Small intestine (tissue), 16 donors: ENCODE measurements at places on chromosomes 6 and 20.

- DNase-seq = no peak
Observed at GRCh38 chr20:9632991-9633390, 118.6 kb downstream of the LAMP5 start.

DNA sequence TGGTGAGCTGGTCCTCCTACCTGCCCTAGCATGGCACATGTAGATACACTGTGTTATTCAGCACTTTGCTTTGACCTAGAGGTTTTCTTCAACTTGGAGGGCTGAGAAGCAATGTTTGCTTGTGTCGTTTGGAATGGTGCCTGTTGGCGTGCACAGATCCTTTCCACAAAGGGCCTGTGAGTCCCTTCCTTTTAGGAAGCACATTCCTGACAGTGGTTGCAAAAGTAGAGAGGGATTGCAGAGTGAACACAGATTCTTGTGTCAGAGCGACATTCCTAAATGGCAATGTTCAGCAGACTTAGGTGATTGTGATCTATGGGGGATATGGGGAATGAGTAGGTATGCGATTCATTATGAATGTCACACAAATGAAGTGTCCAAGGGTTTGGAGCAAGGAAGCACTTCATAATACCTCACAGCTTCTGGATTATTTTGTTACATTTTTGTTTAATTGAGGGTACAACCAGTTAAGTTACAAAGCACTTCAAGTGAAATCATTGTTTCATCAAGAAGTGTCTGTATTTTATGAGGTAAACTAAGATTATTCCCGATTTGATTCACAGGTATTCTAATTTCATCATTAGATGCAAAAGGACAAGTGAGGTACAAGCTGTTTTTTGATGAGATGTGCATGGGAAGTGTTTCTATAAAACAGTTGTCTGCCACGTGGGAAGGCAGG, 713 bp upstream of the RNF144B start:
- no peak for DNase-seq

- DNase-seq = no peak
Observed at GRCh38 chr6:119879731-119880130, 530.2 kb upstream of the MAN1A1 start.

DNA sequence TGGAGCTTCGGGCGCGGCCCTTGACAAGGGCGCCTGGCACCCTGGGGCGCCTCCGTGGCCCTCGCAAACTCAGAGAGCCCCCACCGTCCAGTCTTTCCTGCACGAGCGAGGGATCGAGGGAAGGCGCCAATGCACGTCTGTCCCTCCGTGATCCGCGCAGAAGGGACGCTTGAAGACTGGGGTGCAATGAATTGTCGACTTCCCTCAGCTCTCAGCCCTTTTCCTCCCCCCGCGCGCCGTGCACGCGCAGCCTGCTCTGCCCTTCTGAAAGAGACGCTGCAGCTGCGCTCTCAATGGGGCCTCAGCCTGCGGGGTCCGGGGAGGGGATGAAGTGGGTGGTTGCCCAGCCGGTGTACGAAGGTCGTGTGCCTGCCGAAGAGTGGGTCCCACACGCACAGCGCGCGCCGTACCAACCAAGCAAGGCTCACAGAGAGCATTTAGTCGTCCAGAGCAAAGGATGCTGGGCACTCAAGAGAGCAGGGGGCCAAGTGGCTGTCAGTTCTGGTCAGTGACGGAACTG, 5.5 kb upstream of the SOX4 start:
- no peak for DNase-seq

- no peak for DNase-seq
Observed at GRCh38 chr6:77456531-77457248, 6.6 kb downstream of the HTR1B start.

- no peak for DNase-seq
Observed at GRCh38 chr6:85452441-85452881, 2.6 kb downstream of the NT5E start.
